Stimulated activated CD4-positive, alpha-beta T cell treated with anti-CD3 and anti-CD28 coated beads, Interleukin-12 subunit alpha, Interleukin-12 subunit beta, amount 100 ng/mL, for 24 hours (primary cell): ENCODE measurements at places on chromosomes 13 and 19.

DNA sequence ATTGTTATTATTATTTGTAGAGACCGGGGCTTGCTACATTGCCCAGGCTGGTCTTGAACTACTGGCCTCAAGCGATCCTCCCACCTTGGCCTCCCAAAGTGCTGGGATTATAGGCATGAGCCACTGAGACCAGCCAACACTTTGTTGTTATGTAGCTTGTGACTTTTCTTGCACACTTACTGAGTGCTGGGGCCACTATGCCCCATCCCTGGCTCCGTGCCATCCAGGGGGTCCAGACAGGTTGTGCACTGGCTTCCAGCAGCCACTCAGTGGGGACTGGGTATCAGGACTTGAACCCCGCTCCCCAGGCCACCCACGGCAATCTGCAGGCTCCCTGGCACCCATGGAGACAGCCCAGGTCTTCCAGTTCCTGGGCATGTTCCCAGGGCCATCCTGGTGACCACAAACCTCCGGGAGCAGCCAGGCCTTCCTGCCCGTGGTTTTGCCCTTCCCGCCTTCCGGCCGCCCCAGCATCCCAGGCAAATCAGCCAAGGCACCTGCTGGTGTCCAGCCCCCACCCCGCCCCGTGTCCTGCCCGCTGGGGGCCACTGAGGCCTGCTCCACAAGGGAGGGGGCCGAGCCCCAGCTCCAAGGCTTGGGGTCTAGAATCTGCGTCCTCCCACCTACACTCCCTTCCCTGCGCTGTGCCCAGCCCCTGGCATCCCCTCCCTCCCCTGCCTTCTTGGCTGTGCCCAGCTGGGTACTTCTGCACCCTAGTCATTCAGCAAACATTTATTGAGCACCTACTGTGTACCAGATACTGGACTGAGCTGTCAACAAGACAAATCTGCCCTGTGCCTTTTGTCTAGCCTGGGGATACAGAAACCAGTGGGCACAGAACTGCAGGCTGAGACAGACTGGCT is 23.7 kb upstream of the SEMA6B start:
- DNase-seq, result no peak

GRCh38 chr13:30618930-30619279 is 1.2 kb downstream of the USPL1 start:
- no peak for DNase-seq

DNA sequence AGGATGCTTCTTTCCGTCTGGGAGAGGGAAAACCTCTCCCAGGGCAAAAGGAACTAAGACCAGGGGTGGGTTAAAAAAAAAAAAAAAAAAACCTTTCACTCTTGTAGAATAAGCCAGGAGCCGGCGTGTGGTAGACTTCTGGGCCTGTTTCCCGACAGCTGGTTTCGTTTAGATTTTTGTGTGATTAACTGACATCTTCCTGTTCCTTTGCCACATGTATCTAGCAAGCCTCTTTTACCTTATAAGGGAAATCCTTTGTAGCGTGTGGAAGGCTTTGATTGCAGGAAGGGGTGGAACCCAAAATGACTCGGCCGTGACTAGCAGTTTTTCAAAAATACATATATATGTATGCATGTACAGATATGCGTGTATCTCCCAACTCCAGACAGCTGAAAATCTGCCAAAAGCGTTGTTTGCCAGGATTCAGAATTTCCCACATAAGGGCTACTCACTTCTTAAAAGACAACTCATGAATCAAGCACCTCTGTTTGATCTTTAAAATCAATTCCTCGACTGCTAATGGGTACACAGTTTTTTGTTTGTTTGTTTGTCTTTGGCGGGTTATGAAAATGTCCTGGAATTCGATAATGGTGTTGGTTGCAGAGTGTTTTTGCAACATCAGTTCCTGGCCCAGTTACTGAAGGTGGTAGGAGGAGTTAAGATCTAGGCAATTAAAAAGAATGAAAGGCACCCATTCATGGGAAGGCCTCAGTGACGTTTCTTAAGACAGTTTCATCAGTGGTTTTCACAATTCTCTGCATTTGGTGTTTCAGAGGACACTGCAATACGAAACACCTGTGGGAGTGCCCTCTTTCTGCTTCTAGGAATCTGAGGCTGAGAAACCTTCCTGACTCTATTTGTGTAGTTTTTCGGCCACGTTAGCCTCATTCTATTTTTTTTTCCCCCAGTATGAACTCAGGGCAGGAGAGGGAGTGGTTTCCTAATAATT is 2.7 kb downstream of the TPM4 start:
- DNase-seq, result peak; percentile 43

- DNase-seq, result no peak
Observed at GRCh38 chr19:6252066-6252465, 27.7 kb downstream of the MLLT1 start.

- DNase-seq, result no peak
Observed at GRCh38 chr19:18663940-18664530, 19.4 kb upstream of the CRTC1 start.

GRCh38 chr19:3061182-3062161 is 823 bp downstream of the TLE5 start:
- DNase-seq, result peak; percentile 29

GRCh38 chr19:31424861-31425620 is 75.8 kb upstream of the TSHZ3 start:
- no peak for DNase-seq

DNA sequence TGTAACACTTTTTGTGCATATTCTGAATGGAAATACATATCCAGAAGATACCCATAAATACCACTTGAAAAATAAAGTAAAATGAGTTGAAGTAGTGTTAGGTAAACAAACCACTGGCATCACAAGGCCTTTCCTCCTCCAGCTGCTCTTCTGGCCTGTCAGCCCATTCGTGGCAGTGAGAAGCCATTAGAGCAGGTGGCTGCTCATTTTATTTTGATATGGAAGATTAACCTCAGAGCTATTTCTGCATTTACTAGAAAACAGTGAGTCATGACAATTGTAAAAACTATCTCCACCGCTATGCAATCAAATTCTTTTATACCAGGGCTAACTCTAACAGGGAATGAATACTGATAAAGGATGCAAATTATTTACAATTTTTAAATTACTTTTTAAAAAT is 2898.1 kb downstream of the PCDH9 start:
- DNase-seq, result no peak

DNA sequence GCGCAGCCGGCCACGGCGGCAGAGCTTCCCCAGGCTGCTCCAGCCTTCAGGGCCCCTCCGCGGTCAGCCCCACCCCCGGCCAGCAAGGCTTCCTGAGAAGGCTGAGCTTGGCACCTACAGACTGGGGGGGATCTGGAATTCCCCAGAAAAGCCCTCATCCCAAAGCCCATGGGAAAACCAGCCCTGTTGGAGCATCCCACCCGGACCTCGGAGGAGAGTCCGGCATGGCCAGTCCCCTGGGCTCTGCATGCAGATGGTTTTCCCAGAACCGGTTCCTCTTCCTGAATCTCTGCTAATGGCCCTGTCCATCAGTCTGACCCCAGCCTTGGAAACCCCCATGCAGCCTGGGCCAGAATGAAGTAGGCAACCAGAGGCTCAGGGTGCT is 10.3 kb downstream of the RASA3 start:
- no peak for DNase-seq

DNA sequence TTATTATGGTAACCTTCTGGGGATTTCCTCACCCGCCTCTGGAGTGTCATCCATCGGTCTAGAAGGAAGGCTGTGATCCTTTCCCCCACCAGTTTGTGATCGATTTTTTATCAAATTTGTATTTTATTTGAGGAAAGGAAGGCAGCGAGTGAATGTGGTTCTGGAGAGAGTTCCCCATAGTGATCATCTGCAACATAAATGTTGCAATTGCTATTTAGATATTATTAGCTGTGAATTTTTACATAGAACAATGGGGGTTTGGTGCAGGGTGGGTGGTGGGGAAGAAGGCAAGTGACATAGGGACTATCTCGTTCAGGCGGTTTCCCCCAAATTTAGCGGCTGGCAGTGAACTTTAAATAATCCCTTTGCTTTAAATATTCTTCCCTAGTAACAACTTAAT is 1.2 kb downstream of the CDK8 start:
- no peak for DNase-seq

DNA sequence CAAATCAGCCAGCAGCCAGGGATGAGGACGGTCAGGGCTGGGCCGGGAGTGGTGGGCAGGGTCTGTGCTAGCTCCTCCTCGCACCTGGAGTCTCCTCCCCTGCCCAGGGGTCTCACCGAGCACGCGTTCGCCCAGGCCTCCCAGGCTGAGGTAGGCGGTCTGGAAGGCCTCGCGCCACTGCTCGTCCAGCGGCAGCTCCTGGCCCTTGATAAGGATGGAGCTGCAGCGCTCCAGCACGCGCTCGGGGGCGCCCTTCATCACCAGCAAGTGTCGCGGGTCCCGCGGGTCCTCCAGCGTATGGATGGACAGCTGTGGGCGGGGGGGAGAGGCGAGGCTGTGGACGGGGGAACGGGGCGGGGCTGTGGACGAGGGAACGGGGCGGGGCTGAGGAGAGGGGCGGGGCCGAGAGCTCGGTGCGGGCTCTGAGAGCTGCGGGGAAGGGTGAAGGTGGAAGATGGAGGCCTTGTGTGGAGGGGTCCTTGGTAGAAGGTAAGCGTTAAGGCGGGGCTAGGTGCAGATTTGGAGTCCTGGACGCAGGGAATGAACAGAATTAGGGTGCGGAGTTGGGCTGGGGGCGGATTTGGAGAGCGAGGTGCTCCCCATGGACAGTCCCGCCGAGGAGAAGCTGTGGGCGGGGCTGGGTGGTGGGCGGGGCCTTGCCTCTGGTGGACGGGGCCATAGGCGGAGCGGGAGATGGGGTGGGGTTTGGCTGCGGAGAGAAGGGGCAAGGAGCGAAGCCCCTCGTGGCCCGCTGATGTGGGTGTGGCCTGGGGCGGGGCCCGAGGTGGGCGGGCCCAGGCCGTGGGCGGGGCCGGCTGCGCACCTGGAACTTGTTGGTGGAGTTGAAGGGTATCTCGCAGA is 5.7 kb downstream of the ATP4A start:
- peak; percentile 28 for DNase-seq

DNA sequence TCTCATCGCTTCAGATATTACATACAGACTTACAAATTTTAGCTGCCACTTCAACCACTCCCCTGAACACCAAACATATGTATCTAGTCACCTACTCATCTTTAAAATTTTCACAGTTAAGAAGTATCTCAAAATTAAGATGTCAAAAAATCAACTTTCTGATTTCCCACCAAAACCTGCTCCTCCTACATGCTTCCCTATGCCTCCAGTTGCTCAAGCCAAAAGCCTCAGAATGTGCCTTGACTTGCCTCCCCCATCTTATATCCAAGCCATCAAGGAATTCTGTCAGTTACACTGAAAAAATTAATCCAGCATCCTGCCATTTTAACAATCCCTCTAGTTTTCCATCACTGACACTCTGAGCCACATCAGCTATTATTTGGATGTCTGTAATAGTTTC is 85.0 kb downstream of the SPRY2 start:
- no peak for DNase-seq

DNA sequence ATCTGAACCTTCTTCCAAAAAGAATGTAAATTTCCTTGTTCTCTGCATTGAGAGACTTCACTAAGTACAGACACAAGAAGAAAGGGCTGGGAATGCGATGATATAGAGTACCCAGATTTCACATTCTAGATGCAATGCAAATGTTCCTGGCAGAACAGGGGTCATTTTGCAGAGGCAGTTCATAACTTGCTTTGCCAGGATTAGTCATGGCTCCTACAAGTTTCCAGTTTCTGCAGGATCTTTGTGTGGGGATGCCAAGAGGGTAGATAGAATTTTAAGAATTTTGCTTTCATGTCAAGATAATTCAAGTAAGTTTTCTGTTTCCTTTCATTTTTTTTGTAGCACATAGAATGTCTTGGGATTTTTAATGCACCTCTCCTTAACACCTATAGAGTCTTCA is 181.2 kb downstream of the FGF9 start:
- DNase-seq, result no peak

- no peak for DNase-seq
Observed at GRCh38 chr13:89324582-89324981, 1653.4 kb downstream of the SLITRK5 start.

- no peak for DNase-seq
Observed at GRCh38 chr13:75353781-75354193, 128.2 kb downstream of the TBC1D4 start.

DNA sequence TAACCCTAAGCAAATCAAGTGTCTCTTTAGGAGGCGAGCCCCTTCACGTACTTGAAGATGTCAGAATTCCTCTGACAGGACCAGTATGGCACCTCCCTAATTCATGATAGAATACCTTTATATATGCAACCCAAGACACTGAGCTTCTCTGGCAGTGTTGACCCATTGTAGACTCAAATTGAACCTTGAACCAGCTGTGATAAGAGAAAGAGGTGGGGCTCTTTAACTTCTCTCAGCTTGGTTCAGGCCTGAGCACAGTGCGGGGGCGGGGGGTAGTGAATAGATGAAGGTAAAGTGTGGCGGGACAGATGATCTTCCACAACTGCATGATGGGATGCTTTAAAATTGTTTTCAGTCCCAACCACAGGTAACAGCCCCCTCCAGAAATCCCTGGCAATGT is 12.1 kb downstream of the MBNL2 start:
- no peak for DNase-seq

- no peak for DNase-seq
Observed at GRCh38 chr19:10207026-10207425, 12.3 kb upstream of the DNMT1 start.

DNA sequence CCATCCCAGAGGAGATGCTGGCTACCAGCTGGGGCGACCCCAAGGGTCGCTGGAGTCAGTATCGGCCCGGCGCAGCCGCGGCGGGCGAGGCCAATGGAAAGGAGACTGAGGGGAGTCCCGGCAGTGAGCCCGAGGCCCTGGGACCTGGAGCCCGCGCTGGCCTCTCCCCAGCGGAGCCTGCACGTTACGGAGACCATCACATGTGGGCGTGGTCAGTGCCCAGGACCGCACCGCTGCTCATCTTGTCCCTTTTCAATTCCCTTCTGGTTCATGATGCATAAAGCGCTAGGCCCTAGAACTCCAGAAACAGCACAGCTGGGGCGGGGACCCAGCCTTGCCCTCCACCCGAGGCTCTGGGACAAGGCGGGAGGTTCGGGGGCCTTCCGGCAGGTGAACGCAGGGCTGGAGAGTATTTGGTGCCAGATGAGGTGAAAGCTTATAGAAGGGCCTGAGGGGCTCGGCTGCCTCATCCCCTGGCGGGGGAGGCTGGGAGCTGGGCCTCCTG is 8.0 kb downstream of the C19orf25 start:
- no peak for DNase-seq

- DNase-seq, result no peak
Observed at GRCh38 chr19:42466521-42467182, 23.9 kb upstream of the CXCL17 start.

DNA sequence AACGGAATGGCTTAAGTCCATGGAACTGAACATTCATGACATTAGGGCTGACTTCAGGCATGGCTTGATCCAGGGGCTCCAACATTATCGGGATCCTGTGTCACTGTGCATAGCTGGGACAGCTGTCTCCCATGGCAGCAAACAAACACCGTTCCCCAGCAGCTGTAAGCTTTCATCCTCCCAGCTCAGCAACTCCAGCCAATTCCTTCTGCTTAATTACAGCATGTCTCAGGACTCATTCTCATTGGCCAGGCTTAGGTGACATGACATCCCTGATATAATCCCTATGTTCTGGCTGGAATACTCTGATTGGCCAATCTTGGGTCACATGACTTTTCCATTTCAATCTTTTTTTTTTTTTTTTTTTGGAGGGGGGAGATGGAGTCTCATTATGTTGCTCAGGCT is 10.9 kb upstream of the TLE5 start:
- DNase-seq, result no peak
